Adrenal gland (tissue), 19 donors: ENCODE measurements at places on chromosomes 2 and 18. TPM values are rescaled to one million over a fixed set of nuclear protein-coding genes. Genes with fewer than 3 reads are reported as not detected.

LOXL3 gene
- 10.1 TPM for total RNA-seq

RAD51AP2 gene
- 0.10 TPM for total RNA-seq

VAMP5 gene
- total RNA-seq, result 86.8 TPM

ITPRIPL1 gene
- total RNA-seq, result 1.1 TPM

ABCB11 gene
- total RNA-seq, result 0.35 TPM

VSNL1 gene
- total RNA-seq, result 22.7 TPM

EHBP1 gene
- 46.3 TPM for total RNA-seq

PAX3 gene
- total RNA-seq, result not detected

MYO7B gene
- 0.96 TPM for total RNA-seq

DAW1 gene
- not detected for total RNA-seq

GRCh38 chr2:171319164-171319810, 114.5 kb downstream of the METTL8 start:
- no peaks in the 10 kb centered on the region for H3K36me3 ChIP-seq
- no peak overlapping the region for H3K4me3 ChIP-seq
- no peaks in the 10 kb centered on the region for H3K27me3 ChIP-seq

DNA sequence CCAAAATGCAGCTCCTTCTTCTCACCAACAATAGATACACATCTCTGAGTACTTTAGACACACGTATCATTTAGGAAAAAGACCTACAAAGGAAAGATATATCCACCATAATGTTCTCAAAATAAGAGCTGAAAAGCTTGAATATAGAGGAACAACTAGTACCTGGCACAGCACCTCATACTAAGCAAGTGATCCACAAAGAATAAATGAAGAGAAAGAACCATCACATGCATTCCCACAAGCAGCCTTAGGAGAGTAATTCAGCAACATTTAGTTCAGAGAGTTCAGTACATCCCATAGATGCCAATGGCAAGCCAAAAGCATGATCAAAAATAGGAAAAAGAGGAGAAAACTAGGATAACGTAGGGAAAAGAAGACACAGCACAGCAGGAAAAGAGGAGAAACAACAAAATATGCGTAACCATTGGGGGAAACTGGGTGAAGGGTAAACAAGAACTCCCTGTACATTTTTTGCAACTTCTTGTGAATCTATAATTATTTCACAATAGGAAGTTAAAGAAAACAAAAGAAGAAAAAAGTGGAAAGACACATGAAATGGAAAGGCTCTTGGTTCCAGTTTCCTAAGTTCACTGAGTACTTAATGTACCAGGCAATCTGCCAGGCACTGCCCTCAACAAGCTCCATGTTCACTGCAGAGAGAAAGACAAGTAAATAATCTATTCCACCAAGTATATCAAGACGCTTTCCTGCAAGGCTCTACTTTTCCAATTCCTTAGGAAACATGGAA, 22.3 kb downstream of the CLASP1 start:
- H3K4me3 ChIP-seq, result no peak overlapping the region
- H3K27me3 ChIP-seq, result no peaks in the 10 kb centered on the region
- no peaks in the 10 kb centered on the region for H3K36me3 ChIP-seq
- H3K4me1 ChIP-seq, result peaks cover 25% of the 10 kb centered on the region
- DNase-seq, result peak; percentile 71
- no peak overlapping the region for H3K27ac ChIP-seq

DNA sequence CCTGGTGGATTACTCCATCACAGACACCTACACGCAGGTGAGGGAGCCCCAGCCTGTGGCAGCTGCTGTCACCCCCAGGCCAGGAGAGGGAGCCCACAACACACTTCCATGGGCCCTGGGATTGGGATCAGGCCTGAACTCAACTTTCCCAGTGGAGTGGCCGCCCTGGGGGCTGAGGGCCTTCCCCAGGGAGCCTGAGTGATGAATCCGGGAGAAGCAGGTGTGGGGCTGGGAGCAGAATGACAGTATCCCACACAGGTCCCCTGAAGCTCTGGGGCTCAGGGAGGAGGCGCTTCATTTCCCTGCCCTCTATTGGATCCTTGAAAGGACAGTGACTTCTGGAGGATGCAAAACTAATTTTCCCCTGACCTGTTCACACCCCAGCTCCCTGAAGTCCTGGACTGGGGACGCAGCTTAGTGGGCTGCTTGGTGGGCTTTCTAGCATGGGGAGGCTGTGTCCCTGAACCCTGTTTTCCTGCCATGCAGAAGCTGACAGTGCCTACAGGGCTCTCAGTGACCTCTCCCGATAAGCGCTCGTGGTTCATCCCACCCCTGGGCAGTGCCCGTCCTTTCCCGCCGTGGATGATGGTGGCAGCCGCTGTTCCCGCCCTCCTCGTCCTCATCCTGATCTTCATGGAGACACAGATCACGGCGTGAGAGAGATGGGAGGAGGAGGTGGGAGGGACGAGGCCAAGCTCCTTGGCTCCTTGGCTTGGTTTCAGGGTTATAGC, 11.0 kb downstream of the SLC4A3 start:
- no peak for DNase-seq
- no peak overlapping the region for H3K27ac ChIP-seq

DNA sequence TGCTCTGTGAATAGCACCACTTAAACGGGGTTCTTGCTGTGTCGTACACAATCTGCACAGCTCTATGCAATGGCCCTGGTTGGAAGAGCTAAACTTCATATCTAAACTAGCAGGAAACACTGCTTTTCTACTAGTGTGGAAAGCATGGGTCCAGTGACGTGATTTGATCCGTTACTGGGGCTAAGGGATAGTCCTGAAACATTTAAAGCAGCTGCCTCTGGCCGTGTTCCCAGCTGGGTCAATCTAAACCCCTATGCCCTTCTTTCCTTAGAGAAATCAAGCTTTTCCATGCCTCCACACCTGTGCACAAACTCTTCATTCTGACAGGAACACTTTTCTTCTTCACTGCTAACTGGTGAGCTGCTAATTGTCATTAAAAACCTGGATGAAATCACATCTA, 5.4 kb upstream of the IGFBP5 start:
- H3K4me1 ChIP-seq, result peaks cover 38% of the 10 kb centered on the region
- no peaks in the 10 kb centered on the region for H3K27me3 ChIP-seq
- no peak for DNase-seq
- no peak overlapping the region for H3K4me3 ChIP-seq

GRCh38 chr2:74253971-74254310, 55.5 kb downstream of the MTHFD2 start:
- H3K36me3 ChIP-seq, result no peaks in the 10 kb centered on the region
- H3K27ac ChIP-seq, result no peak overlapping the region
- H3K27me3 ChIP-seq, result no peaks in the 10 kb centered on the region
- no peak for DNase-seq
- H3K4me3 ChIP-seq, result no peak overlapping the region

DNA sequence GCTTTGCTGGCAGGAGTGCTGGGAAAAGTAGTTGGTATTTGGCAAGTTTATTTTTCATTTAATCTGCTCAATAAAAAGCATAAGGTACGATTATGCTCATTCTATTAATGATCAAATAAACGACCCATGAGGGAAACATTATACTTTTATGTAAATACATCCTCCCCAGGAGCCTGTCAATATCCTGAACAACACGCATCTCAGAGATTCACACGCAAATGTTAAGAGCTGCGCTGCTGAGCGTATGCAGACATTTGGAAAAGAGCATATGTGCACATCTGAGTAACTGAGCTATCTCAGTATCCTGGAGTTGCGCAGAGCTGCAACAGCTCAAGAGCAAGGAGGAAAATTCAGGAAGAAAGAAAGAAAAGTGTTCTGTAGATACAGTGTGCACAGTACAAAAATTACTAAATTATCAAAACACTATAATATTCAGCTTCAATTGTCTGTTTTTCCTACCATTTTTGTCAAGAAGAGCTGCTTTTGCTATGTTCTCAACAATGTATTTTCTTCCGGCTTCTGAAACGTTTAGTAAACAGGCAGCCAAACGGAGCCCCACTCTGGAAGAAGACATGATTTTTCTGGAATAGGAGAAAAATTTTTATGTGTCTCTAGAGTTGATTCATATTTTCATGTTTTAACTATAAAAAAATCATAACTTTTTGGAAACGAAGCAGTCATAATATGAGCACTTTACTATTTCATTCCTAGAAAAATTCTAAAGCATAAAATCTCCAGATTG, 2.4 kb downstream of the FTCDNL1 start:
- no peaks in the 10 kb centered on the region for H3K36me3 ChIP-seq
- no peak overlapping the region for H3K27ac ChIP-seq
- DNase-seq, result no peak
- no peaks in the 10 kb centered on the region for H3K4me1 ChIP-seq
- H3K4me3 ChIP-seq, result no peak overlapping the region

- peaks cover 25% of the 10 kb centered on the region for H3K36me3 ChIP-seq
- DNase-seq, result no peak
- no peaks in the 10 kb centered on the region for H3K4me1 ChIP-seq
- no peak overlapping the region for H3K27ac ChIP-seq
- no peak overlapping the region for H3K4me3 ChIP-seq
Measured at GRCh38 chr2:239963646-239964205, 61.4 kb downstream of the NDUFA10 start.

DNA sequence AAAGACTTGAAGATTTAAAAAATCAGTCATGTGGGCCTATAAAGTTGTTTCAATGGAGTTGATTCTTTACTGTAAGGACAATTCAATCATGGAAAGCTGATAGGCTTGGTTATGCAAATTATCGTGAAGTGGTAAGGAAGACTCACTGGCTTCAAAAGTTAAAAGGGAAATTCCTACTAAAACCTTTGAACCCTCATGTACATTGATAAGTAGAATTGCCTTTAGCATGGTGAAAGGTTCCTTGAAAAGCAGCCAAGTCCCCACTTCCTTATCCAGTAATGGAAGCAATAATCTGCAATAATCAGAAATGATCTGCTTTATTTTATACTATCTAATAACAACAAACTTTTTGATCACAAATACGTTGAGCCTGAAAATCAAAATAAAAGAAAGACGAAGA, 14.4 kb upstream of the CCL20 start:
- no peaks in the 10 kb centered on the region for H3K36me3 ChIP-seq
- H3K27me3 ChIP-seq, result no peaks in the 10 kb centered on the region

DNA sequence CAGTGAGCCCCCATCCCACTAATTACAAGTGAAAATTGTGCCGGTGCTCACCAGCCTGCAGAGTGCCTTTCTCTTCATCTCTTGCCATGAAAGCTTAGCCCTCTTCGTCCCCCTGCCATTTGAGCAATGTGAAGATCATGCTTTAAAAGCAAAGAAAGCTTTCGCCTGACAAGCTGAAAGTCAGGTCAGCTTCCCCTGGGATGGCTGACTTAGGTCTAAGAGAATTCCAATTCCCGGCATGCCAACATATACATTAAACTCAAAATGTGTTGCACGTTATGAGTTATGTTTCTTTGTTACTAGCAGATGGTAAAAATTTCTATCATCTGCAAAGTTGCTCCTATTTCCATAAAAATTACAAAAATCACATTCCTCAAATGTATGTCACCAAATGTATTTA, 129.8 kb downstream of the AFF3 start:
- DNase-seq, result no peak
- H3K4me3 ChIP-seq, result no peak overlapping the region
- peaks cover 13% of the 10 kb centered on the region for H3K4me1 ChIP-seq
- H3K27me3 ChIP-seq, result no peaks in the 10 kb centered on the region

GRCh38 chr18:62453864-62454263, 69.0 kb upstream of the ZCCHC2 start:
- H3K36me3 ChIP-seq, result no peaks in the 10 kb centered on the region
- H3K4me1 ChIP-seq, result peaks cover 8% of the 10 kb centered on the region
- no peak overlapping the region for H3K27ac ChIP-seq
- H3K27me3 ChIP-seq, result no peaks in the 10 kb centered on the region
- no peak overlapping the region for H3K4me3 ChIP-seq

- no peaks in the 10 kb centered on the region for H3K27me3 ChIP-seq
- no peak for DNase-seq
- H3K36me3 ChIP-seq, result no peaks in the 10 kb centered on the region
- H3K4me1 ChIP-seq, result peaks cover 32% of the 10 kb centered on the region
- no peak overlapping the region for H3K4me3 ChIP-seq
Measured at GRCh38 chr2:121627525-121628050, 21.7 kb downstream of the CLASP1 start.

- no peaks in the 10 kb centered on the region for H3K36me3 ChIP-seq
- H3K27ac ChIP-seq, result peak overlapping the region; percentile 40
- H3K4me1 ChIP-seq, result no peaks in the 10 kb centered on the region
- DNase-seq, result no peak
Measured at GRCh38 chr2:137924019-137924418, 40.3 kb upstream of the HNMT start.
